ENCODE measurements at places on chromosomes 11 and 22.

DNA sequence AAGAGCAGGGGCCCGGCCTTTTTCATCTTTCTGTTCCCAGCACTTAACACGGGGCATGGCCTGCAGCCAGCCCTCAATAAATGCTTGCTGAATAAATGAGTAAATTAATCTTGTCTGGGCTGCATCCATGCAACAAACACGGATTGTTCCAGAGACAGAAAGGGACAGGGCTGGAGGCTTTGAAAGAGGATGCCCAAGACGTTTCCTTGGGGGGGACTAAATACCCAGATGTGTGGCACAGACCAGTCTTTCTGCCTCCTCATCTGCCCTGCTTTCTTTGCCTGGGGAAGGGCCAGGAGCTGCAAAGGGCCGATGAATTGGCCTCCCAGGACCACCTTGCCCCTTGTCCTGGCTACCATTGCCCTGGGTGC is 40.4 kb downstream of the SHISAL1 start:
- no peak for DNase-seq

GRCh38 chr22:31625661-31626426 is 36.2 kb downstream of the PISD start:
- DNase-seq = peak; percentile 49

- no peak for DNase-seq
Observed at GRCh38 chr11:102331341-102331740, 14.1 kb downstream of the BIRC3 start.

DNA sequence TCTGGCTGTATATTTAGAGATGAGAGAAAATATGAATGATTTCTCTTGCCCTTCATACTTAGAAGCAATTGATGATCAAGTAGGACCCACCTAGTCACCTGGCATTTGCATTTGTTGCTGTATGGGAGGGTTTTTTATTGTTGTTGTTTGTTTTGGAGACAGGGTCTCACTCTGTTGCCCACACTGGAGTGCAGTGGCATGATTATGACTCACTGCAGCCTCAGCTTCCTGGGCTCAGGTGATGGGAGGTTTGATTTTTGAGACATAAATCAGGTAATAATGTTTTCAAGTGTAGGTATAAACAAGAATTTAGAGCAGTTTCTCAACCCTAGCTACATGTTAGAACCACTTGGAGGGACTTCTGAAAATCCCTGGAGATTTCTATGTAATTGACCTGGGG is 63.0 kb downstream of the TNRC6B start:
- DNase-seq = no peak

DNA sequence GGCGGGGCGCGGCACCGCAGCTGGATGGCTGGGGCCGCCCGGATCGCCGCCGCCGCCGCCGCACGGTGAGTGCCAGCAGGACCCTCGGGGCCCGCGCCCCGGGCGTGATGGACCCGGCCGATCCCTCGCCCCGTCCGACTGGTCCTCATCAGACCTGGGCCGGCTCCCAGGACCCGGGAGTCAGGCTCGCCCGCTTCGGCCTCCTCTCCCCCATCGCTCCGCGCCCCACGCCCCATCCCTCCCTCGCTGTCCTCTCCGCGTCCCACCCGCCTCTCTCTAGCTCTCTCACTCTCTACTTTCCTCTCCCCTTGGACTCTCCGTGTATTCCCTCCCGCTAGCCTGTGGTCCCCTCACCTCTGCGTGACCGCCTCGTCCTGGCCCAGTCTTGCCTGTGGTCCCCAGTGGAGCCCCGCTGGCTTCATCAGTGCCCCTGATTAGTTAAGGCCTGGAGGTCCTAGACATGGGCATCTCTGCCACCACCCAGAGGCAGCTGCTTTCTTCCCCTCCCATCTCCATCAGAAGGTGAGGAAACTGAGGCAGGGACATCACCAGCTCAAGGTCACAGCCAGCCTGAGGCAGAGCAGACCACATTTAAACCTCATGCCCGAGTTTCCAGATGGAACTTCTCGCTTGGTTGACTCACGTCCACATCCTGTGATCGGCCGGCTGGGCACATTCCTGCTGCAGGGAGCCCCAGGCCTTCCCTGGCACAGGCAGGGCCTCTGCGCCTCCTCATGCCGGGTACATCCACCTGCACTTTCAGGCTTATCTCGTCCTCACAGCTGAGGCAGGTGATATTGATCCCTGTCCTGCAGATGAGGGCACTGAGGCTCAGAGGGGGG is 429 bp downstream of the SLC39A13 start:
- DNase-seq = peak; percentile 83

GRCh38 chr11:78856211-78856610 is 281.5 kb upstream of the NARS2 start:
- DNase-seq = no peak

DNA sequence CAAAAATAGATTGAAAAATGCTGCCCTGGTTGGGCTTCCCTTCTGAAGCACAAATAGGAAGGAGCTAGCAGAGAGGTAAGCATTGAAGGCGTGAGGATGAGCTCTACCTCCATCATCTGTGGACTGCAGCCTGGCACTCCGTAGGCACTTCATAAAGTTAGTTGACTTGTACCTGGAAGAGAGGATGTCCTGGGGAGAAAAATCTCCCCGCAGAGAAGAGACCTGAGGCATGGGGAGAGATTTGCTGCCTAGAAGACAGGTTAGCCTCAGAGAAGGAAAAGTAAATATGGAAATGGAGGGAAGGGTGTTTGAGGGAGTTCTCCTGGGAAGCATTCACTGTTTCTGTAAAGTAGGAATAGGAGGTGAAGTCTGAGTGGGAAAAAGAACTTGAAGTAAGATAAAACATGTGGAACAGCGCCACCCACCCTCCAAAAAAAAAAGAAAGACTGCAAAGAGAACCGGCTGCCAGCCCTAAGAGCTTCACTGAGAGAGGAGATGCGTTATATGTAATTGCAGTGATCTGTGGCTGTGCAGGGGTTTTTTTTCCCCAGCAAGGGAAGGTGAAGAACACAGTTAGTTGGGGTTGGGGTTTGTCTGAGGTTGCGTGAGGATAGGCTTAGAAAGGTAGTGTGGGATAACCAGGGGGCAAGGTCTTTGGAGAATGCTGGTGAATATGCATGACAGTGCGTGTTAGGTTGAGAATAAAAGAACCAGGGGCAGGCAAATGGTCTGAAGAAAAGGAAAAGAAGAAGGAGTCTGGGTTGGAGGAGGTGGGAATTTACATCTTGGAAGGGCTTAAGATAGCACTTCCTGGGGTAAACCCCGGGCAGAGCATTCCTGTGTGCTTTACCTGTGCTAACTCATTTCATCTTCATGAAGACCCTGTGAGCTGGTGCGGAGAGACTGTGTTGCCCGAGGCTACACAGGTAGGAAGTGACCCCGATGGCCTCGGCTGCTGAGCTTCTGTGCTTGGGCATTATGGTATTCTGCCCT is 16.0 kb downstream of the TNRC6B start:
- peak; percentile 70 for DNase-seq

GRCh38 chr11:131077340-131077739 is 161.1 kb upstream of the SNX19 start:
- no peak for DNase-seq

GRCh38 chr11:13294771-13295579 is 17.4 kb downstream of the BMAL1 start:
- no peak for DNase-seq

DNA sequence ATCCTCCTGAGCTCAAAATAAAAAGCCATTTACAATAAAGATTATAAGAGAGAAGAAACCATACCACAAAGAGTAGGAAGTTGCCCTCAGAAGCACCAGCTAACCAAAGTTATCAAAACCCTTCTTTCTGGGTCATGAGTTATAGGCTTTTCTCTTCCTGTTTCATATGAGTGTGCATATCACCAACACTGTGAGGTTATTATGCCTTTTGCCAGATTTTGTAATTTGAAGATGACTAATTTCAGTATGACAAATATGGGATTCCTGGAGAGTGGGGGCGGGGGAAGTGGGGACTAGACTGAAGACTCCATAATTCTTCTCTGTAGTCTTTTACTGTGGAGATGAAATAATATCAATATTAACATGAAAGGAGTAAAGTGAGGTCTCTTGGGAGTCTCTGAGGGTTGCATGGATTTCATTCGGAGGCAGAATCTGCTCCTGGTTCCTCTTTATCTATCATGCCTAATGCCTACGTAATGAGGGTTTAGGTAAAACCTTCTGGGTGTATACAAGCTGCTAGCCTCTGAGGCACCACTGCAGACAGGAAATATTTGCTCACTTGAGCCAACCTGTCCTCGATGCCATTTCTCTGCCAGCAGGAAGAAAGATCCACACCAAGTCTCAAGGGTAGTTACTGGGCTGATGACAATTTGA is 2.1 kb downstream of the LPXN start:
- DNase-seq = peak; percentile 86

DNA sequence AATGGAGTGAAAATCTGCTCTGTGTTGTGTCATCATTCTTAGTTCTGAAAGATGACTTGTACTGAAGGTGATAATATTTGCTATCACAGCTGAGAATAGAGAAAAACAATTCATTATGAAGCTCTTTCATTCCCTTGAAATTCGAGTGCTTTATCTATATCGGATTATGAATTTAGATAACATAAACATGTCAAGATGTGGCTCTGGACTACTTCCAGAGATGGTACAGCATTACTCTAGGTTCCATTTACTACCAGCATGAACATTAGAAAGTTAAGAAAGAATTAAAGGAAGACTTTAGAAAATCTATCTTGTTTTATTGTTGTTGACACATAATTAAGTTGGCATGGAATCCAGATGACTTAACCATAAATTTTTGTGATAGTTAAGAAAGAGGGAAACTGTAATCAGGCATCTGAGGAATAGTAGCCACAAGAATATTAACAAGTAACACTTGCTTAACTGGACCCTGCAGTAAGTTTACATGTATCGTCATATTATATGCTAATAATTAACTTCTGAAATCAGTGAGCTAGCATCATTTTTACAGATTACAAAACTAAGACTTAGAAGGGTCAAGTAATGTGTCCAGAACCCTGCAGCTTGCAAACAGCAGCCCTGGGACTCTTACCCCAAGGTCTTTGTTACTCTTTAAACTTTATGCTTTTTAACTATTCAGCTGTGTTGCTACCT is 182.6 kb downstream of the DDX10 start:
- DNase-seq = no peak

GRCh38 chr11:44112091-44112821 is 16.8 kb downstream of the EXT2 start:
- DNase-seq = peak; percentile 57

DNA sequence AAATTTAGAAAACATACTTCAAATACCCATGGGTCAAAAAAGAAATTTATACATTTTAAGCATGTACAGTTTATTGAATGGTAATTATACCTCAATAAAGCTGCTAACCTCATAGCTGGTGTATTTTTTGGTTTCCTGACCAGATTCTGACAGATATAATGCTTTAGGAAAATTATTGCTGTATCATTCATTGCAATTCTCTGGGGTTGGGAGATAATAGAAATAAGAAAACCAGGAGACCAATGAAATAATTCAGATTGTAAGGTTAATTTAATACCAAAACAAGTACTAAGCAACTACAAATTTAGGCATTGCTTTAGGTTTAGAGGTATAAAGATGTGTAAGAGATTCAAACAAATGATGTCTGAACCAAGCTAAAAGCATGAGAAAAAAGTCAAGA is 120.1 kb downstream of the ENTHD1 start:
- DNase-seq = no peak

- DNase-seq = no peak
Observed at GRCh38 chr11:2138068-2138430, 1.1 kb downstream of the IGF2 start.

DNA sequence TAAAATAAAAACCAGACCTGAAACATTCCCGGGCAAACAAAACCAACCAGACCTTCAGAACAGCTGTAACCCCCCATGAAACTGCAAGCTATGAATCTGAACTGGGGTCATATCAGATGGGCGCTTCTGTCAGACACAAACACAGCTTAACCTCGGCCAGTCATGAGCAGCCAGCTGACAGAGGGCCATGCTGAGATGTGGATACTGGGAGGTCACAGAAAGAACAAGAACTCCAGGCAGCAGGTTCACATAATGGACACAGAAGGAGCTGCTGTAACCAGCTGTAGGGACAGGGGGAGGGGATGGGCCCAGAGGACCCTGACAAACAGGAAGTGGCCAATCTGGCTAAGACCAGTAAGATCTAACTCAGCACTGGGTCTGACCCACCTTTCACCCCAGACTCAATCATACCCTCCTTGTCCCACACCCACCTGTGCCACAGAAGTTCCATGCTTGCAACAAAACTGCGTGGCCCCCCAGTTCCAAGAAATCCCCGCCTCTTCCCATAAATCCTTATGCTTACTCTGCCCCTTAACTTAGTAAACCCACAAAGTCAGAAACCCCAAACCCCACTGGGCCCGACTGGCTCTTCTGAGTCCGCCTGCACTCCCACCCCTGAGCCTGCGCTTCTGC is 4.0 kb downstream of the APOL4 start:
- no peak for DNase-seq

DNA sequence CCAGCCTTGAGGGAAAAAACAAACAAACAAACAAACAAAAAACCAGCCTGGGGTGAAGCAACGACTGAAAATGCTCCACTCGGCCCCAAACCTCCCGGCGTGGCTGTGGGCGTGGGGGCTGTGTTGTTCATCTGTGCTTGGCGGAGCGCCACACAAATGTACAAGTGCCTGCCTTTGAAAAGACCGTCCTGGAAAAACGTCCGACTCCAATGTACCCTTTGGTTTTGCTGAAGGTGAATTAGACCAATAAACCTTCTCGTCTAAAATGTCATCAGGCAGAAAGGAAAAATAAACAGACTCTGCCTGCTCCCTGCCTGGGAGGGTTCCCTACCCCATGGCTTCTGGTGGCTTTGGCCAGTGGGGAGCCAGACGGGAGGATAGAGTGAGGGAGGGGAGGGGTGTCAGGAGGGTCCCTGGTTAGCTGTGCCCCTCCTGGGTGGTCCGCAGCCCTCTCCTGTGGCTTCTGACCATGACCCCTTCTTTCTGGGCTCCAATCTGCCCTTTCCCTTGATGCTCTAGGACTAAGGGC is 93.9 kb downstream of the TRMU start:
- DNase-seq = no peak

DNA sequence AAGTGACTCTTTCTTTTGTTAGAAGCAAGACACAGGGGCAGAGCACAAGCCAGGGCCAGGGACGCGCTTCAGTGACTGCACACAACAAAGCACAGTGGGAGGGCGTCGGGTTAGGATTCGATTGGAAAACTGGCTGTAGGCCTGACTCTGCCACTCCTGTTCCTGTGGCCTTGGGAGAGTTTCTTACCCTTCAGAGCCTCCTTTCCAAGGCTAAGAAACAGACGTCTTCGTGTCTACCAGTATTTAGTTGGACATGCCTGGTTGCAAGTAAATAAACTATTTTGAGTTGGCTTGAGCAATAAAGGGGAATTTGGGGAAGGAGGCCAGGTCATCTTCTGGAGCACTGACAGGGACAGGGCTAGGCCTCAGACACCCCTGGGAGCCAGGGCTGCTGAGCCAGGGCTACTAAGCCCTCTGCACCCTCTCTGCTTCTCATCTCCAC is 549.1 kb downstream of the INSC start:
- no peak for DNase-seq

- no peak for DNase-seq
Observed at GRCh38 chr22:48632646-48633246, 1194.9 kb downstream of the BRD1 start.

- no peak for DNase-seq
Observed at GRCh38 chr11:94583213-94583865, 16.2 kb downstream of the PIWIL4 start.

GRCh38 chr22:42308892-42309468 is 38.5 kb upstream of the TCF20 start:
- no peak for DNase-seq

- peak; percentile 83 for DNase-seq
Observed at GRCh38 chr11:7600205-7600775, 73.0 kb downstream of the CYB5R2 start.

Data from choroid plexus epithelial cell (primary cell).